ENCODE measurements at places on chromosomes 16 and 17. TPM values are rescaled to one million over a fixed set of nuclear protein-coding genes. Genes with fewer than 3 reads are reported as not detected.
A peak's percentile ranks its signal among the peaks of the same experiment; 100 is the strongest.

DNA sequence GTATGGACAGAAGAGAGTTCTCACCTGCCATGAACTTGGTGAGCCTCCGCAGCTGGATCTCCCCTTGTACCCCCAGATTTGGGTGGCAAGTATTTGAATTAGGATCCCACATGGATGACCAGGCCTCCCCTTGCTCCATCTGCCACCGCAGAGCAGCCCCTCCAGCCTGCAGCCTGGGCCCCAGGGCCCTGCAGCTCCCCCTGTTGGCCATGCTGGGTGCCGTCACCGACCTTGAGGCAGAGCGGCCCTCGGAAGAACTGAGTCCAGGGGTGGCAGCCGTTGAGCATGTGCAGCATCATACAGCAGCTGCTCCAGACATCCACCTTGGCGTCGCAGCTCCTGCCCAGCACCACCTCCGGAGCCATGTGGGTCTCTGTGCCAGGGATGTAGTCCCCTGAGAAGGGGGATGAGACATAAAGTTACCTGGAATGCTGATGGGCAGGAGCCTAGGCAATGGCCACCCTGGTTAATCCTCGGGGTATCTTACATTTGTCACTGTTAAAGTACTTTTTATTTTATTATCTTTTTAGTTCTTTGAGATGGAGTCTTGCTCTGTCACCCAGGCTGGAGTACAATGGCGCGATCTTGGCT lies 9.0 kb upstream of the SPATA32 start:
- no peak for DNase-seq

DOK4 gene
- 25.5 TPM for total RNA-seq

- no peak for DNase-seq
Measured at GRCh38 chr16:67781565-67781921, 24.8 kb downstream of the RANBP10 start.

KRTAP2-1 gene
- total RNA-seq: not detected

GRCh38 chr16:21224800-21225199 lies 8.7 kb upstream of the ANKS4B start:
- no peak for DNase-seq

GRCh38 chr17:5832886-5833285 lies 237.3 kb upstream of the WSCD1 start:
- DNase-seq: peak; percentile 78

STH gene
- total RNA-seq: not detected

RTN4RL1 gene
- 0.77 TPM for total RNA-seq

DNA sequence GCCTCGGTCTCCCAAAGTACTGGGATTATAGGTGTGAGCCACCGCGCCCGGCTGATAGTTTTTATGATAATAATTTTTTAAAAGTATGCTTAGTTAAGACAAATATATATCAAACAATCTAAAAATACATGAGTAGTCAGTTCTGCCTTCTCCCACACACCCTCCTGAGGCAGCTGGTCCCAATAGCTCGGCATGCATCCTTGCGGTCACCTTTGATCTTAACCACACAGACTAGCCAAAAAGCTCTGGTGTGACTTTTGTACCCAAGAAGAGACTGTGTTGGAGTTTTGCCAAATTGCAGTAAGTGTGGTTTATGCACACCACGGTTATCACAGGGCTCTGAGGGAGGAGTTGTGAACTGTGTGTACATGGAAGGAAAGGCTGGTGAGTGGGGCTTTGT lies 25.6 kb downstream of the ATP6V0A1 start:
- no peak for DNase-seq

DNA sequence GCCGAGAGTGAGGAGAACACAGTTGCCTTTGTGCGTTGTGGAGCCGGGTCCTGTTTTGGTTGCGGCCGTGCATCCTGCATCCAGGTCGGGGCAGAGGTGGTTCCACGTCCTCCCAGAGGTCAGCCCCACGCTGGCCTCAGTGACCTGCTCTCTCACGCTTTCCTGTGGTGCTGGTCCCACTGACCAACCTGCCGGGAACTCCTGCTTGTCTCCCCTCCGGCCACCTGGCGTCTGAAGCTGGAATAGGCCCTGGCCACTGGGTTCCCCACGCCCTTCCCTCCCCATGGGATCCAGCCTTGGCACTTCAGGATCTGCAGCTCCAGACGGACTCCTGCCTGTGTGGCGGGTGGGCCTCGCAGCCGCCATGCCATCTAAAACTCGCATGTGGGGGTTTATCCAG lies 85.5 kb upstream of the ZNF750 start:
- no peak for DNase-seq

DNA sequence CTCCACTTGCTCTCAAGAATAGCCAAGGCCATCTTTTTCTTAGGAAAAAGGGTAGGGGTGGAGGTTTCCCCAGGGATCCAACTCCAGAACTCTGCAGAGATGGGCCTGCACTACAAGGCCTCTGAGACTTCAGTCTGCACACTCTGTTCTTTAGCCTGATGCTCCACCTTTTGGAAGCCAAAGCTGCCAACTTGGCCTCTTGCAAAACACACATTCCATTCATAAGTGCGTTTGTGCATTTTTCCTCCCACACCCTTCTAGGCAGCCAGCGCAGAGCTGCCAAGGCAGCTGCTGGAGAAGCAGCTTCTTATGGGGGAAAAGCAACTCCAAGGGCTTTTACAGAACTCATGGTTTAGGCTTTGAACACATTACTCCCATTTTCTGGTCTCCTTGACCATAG lies 45.3 kb downstream of the REXO5 start:
- DNase-seq: peak; percentile 94

- no peak for DNase-seq
Measured at GRCh38 chr17:40604327-40605080, 39.2 kb upstream of the CCR7 start.

GRCh38 chr17:31695456-31696090 lies 163.5 kb downstream of the COPRS start:
- DNase-seq: peak; percentile 36

PIK3R5 gene
- 0.30 TPM for total RNA-seq

ATP2A1 gene
- total RNA-seq: 2.0 TPM

- peak; percentile 63 for DNase-seq
Measured at GRCh38 chr17:12605222-12605621, 60.5 kb upstream of the MYOCD start.

DNA sequence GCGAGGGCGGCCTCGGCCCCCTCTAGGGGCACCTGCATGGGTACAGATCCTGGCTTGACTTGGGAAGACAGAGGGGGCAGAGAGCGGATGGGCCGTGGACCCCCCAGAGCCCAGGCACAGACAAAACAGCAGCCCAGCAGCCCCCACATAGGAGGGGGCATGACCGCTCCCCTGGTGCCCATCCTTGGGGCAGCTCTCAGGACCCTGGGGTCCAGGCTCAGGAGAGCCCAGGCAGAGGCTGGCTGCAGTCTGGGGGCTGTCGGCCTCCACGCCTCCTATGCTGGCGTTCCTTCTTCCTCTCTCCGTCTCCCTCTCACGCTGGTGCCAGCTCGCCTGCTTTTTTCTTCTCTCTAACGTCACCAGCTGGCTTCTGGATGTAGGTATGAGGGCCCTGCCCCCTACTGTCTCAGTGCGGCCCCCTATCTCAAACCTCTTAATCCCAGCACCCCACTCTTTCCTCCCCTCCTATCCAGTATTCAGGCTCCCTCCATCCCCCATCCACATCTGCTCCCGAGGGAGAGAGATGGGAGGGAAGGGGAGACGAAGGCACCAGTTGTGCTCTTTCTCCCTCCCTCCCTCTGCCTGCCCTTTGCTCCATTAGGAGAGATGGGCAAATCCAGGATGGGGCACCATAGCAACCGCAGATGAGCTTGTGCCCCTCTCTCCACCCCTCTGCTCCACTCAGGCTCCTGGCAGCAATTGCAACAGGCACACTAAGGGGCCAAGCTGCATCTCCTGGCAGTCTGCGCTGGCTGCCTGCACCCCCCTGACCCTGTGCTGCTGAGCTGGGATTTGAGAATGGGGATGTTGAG lies at the start of gene GPR179:
Gene GPR179, minus strand, starts transcription at position 349 of the 812 bp plus-strand sequence. Its CDS starts 167 bp downstream, at position 182.
- DNase-seq: no peak

DNA sequence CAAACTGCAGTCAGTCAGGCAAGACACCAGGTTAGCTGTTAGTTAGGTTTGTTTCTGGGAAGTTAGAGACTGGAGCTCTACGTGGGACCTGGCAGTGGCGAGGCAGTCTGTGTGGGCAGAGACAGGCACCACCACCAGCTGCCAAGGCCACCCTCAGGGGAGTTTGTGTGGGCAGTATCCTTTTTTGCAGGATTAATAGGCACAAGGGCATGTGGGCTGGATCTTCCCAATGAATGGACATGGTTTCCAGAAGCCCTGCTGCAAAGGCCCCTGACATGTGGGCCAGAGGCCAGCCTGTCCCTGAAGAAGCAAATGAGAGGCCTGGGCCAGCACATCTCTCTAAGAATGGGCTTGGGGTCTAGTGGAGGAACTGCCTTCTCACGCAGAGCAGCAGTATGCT lies 19.2 kb upstream of the SREBF1 start:
- DNase-seq: no peak

GRCh38 chr16:660459-661183 lies 7.3 kb upstream of the RHOT2 start:
- DNase-seq: peak; percentile 32

GRCh38 chr17:82978765-82979349 lies 100.6 kb upstream of the METRNL start:
- DNase-seq: no peak

DNA sequence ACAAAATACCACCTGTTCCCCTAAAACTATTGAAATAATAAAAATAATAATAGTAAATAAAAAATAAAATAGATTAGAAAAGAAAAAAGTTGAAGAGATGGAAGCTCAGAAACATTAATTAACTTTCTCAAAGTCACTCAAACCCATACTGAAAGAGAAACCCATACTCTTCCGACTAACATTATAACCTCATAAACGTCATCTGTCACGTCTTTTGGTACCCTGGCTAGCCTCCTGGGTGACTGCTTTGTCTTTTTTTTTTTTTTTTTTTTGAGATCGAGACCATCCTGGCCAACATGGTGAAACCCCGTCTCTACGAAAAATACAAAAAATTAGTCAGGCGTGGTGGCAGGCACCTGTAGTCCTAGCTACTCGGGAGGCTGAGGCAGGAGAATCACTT lies 7.6 kb downstream of the SLFN12L start:
- DNase-seq: no peak

DNA sequence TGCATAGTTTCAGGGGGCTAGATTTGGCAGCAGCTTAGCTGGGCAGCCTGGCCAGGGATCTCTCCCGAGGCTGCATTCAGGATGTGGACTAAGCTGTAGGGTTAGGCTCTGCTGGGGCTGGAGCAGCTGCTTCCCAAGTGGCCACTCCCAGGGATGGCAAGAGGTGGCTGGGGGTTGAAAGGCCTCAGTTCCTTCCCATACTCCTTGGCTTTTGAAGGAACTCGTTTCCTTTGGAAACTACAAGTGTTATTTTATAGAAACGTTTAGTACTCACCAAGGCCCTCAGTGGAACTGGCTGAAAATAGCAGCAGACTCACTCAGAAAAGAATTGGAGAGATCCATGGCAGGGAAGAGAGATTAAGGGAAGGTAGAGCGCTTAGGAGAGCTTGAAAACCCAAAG lies 76.4 kb downstream of the WWP2 start:
- no peak for DNase-seq

DNA sequence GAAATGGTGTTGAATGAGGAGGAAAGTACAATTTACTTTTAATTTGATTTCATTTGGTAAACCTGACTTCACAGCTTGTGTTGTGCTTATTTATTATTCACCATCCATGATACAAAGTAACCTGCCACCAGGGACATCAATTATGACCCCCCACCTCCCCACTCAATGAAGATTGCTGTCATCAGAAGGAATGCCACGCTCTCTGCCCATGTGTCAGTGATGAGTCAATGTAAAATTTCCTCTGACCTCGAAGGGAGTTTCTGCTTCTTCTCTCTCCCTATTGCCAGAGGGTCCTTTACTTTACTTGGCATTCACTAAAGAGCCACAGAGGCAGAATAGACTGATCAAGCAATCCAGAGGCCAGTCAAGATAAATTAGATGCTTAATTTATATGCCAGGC lies 759.7 kb downstream of the CDH11 start:
- DNase-seq: peak; percentile 42

GRCh38 chr16:1823821-1824220 lies 2.8 kb downstream of the HAGH start:
- peak; percentile 34 for DNase-seq

CCL18 gene
- total RNA-seq: not detected

- no peak for DNase-seq
Measured at GRCh38 chr17:11813278-11813677, 184.0 kb downstream of the ZNF18 start.

- DNase-seq: no peak
Measured at GRCh38 chr16:56478281-56479049, 27.1 kb downstream of the OGFOD1 start.

DNA sequence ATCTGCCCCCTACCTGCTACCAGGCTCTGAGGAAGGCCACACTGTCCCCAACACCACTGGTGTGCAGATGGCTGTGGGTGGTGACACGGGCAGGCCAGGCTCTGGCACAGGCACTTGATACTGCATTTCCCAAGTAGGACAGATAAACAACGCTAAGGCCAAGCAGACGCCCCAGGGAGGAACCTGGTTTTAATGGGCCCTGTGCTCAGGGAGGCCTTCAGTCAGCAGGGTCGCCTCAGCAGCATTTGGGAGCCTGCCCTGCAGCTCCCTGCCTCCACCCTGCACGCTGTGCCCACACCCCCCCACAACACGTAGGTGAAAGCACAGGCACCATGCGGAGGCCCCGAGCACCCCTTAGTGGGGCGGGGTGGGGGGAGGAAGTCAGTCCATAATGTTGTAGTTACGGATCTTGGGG lies 3.3 kb upstream of the FASN start:
- no peak for DNase-seq

NEUROD2 gene
- total RNA-seq: not detected

ASPHD1 gene
- total RNA-seq: 43.3 TPM

GRCh38 chr17:48615963-48616716 lies 1.0 kb upstream of the HOXB8 start:
- DNase-seq: no peak

TUBB3 gene
- 360 TPM for total RNA-seq

- DNase-seq: no peak
Measured at GRCh38 chr17:69451416-69452394, 37.2 kb downstream of the MAP2K6 start.

TMEM98 gene
- 59.6 TPM for total RNA-seq

DNA sequence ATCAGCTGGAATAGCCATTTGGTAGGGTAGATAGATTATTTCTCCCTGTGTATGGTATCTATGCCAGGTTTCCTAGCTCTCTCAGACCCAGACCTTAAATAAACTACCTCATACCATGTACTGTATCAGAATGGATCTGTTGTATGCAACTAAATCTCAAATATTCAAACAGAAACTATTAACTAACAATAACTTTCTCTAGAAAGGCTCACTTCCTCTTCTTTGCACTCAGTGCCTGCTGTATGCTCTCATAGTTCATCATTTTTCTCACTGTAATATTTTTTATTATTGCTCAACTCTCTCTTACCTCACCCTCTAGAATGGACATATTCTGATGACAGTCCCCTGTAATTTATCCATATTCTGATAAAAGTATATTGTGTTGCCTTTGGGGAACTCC lies 182.4 kb downstream of the TOX3 start:
- no peak for DNase-seq

ABAT gene
- total RNA-seq: 22.8 TPM

GRCh38 chr16:4247460-4247784 lies 5.5 kb upstream of the SRL start:
- no peak for DNase-seq

DNA sequence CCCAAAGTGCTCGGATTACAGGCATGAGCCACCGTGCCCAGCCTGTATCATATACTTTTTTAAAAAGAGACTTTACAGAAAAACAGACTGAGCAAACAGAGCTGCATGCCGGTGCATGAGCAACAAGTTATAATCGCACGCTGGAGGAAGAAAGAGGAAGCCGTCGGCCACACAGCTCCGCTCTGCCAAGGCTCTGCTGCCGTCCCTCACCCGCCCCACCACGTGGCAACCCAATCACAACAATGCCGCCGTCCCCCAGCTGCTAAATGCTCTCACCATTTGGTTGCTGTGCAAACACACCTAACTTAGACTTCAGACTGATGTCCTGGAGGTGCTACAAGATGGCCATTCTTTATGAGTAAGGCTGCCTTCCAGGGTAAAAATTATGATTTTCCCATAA lies 83.5 kb downstream of the ADCY9 start:
- DNase-seq: peak; percentile 6

GJD3 gene
- 0.43 TPM for total RNA-seq

Measured in astrocyte (in vitro differentiated cells and primary cell).